ENCODE measurements at places on chromosomes 16 and 17.

GRCh38 chr17:64941761-64942160 lies 22.5 kb upstream of the LRRC37A3 start:
- H3K27me3 ChIP-seq, result no peaks in the 10 kb centered on the region
- no peak for DNase-seq
- H3K4me1 ChIP-seq, result peaks cover 4% of the 10 kb centered on the region
- H3K27ac ChIP-seq, result no peak overlapping the region

GRCh38 chr16:734208-734980 lies 6.4 kb downstream of the CIAO3 start:
- no peak overlapping the region for H3K27ac ChIP-seq
- peaks cover 26% of the 10 kb centered on the region for H3K36me3 ChIP-seq
- no peak overlapping the region for H3K4me3 ChIP-seq

DNA sequence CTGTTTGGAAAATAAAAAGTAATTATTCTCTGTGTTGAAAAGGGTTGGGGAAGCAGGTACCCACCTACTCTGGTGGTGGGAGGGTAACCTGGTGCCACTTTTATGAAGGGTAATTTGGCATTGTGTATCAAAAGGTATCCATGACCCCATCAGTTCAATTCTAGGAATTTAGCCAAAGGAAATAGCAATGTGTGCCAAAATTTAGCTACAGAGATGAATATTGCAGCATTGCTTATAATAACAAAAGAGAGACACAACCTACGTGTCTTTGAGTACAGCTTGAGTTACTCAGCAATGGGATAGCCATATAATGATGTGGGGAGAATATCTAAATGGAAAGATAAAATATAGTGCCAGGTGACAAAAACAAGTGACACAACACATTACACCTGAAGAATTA lies 170.7 kb downstream of the NTN1 start:
- no peaks in the 10 kb centered on the region for H3K4me1 ChIP-seq
- H3K27me3 ChIP-seq, result peaks cover 2% of the 10 kb centered on the region
- H3K27ac ChIP-seq, result no peak overlapping the region
- no peaks in the 10 kb centered on the region for H3K36me3 ChIP-seq
- no peak overlapping the region for H3K4me3 ChIP-seq

DNA sequence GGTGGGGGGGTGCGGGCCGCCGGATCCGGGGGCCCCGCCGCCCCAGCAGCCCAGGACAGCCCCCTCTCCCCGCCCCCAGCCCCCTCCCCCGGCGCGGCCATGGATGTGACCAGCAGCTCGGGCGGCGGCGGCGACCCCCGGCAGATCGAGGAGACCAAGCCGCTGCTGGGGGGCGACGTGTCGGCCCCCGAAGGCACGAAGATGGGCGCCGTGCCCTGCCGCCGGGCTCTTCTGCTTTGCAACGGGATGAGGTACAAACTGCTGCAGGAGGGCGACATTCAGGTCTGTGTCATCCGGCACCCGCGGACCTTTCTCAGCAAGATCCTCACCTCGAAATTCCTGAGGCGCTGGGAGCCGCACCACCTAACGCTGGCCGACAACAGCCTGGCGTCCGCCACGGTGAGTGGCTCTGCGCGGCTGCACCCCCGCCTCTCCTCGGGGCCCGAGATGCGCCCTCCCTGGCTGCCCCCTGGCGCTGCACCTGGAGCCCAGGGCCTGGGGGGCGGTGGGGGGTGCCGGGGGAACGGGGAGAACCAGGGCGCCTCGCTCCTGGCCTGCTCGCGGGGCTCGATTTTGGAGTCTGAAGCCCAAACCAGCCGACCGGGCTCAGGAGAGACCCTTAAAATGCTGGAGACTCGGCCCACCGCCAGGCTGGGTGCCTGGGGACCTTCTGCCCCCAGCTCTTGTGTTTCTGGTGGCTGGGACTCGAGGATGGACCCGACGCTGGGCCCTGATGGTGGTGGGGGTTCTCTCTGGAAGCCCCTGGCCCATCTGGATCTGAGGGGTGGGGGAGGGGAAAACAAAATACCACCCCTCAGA lies 744 bp downstream of the CMIP start:
- H3K27ac ChIP-seq, result peak overlapping the region; percentile 71
- peak; percentile 52 for DNase-seq
- H3K36me3 ChIP-seq, result no peaks in the 10 kb centered on the region
- peaks cover 54% of the 10 kb centered on the region for H3K4me1 ChIP-seq

DNA sequence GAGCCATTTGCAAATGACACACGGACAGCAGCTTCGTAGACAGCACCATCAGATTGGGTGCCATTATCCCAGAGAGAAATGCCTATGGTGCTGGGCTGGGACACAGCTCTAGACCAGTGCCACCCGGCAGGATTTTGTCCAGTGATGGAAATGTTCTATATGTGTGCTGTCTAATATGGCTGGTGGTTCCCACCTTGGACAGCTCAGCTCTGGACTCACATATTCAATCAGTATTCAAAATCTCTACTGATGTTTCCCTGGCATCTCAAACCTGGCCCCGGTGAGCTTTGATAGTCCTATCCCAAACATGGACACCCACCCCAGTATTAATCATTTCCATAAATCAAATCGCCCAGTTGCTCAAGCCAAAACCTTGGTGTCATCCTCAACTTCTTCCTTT lies 23.0 kb downstream of the FA2H start:
- no peaks in the 10 kb centered on the region for H3K27me3 ChIP-seq
- no peak overlapping the region for H3K27ac ChIP-seq

- peaks cover 20% of the 10 kb centered on the region for H3K4me1 ChIP-seq
- no peak for DNase-seq
- no peak overlapping the region for H3K27ac ChIP-seq
- H3K4me3 ChIP-seq, result no peak overlapping the region
These were observed 152.6 kb upstream of the CACNG5 start for GRCh38 chr17:66682283-66682682.

DNA sequence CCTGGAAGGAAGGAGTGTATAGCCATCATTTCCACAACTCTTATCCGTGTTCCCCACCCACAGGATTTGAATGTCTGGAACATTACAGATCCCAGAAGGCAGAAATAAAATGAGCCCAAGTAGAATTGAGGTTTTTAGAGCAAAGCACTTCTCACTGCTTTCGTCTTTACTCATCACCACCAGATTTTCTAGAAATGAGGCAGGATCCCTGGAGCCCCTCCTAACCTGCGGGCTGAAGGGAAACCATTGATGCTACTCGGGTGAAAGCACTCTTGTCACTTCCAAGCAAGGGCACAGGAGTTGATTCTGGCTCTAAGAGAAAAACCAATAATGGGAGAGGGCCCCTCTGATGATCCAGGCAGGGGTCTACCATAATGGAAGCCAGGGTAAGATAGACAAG lies 2.8 kb upstream of the ALDOC start:
- no peak for DNase-seq
- H3K4me1 ChIP-seq, result peaks cover 15% of the 10 kb centered on the region
- no peak overlapping the region for H3K4me3 ChIP-seq
- H3K36me3 ChIP-seq, result peaks cover 6% of the 10 kb centered on the region

DNA sequence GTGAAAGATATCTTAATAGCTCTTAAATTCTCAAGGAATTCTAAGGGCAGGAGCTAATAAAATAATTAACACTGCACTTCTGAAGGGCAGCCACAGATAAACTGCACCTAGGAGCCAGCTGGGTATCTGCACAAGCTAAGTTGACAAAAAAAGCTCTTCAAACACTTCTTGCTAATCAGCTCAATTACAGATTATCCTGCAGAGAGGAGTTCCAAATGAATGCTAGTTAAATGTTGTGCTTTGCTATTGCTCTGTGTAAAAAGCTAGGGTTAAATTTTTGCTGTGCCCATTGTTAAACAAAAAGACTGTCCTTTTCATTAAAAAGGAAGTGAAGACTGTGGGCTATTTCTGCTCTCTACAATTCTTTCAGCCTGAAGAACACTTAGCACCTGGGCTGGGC lies 158.5 kb upstream of the SHISA6 start:
- H3K4me1 ChIP-seq, result no peaks in the 10 kb centered on the region
- no peaks in the 10 kb centered on the region for H3K27me3 ChIP-seq
- no peak overlapping the region for H3K27ac ChIP-seq
- no peak for DNase-seq

DNA sequence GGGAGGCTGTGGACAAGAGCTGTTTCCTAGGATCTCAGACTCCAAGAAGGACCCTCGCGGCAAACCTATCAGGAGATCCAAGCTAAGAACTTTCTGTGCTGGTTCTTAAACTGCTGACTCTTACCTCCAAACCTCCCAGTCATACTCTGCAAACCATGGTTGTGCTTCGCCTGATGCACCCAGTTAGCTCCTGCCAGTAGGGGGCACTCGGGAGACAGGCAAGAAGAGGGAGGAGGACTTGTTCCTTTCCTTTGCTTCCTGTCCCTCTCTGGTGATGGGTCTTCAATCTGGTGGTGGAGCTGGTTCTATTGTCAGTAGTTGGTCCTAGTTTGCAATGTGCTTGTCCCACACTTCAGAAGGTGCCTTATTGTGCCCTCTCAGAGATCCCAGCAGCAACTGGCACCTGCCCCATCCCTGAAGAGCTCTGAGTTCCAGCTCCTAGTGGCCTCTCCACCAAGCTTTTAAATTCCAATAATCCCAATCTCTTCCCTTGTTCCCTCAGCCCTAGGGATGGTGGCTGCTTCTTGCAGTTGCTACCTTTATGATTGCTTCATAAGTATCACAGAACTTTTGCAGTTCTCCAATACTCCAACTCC lies 113.5 kb upstream of the RPL38 start:
- peak; percentile 25 for DNase-seq
- H3K4me3 ChIP-seq, result no peak overlapping the region
- H3K36me3 ChIP-seq, result no peaks in the 10 kb centered on the region
- no peaks in the 10 kb centered on the region for H3K4me1 ChIP-seq
- no peak overlapping the region for H3K27ac ChIP-seq

DNA sequence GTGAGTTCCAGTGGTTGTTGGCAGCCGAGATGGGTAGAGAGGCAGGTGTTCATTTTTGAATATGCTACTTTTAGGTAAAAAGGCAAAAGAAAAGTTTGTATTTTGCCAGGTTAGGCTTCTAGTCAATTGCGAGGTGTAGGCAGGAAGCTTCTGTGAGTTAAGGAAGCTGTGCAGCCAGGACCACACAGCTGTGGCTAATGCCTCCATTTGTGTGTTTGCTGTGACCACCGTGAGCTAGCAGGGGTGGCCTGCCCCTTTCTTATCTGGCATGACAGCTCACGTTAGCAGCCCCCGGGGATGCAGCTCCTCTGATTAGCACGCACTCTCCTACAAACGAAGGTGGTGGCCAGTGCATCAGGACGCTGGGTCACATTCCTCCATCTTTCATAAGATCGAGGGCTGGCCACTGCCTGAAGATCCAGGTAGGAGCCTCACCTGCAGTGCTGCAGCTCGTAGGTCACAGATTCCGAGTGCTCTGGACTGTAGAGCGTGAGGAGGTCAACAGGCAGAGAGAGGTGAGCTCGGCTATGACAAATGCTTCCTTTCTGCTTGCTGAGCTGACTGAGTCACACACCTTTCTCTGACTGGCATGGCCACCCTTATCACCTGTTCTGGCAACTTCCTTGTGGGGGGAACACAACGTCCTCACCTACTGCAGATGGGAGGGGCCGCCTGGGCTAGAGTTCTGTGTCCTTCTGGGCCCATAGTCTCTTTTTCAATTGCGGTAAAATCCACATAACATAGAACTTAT lies 244.4 kb downstream of the HS3ST3B1 start:
- H3K27ac ChIP-seq, result no peak overlapping the region
- H3K4me3 ChIP-seq, result no peak overlapping the region
- H3K27me3 ChIP-seq, result no peaks in the 10 kb centered on the region
- DNase-seq, result no peak
- H3K4me1 ChIP-seq, result peaks cover 7% of the 10 kb centered on the region

- no peaks in the 10 kb centered on the region for H3K4me1 ChIP-seq
- no peaks in the 10 kb centered on the region for H3K36me3 ChIP-seq
- no peak overlapping the region for H3K4me3 ChIP-seq
These were observed 12.5 kb upstream of the SRSF1 start for GRCh38 chr17:58019521-58019920.

GRCh38 chr16:20851601-20852000 lies 45.3 kb downstream of the REXO5 start:
- DNase-seq, result no peak
- H3K27me3 ChIP-seq, result no peaks in the 10 kb centered on the region
- H3K4me1 ChIP-seq, result no peaks in the 10 kb centered on the region

All from natural killer cell (primary cell).